ENCODE measurements at places on chromosomes 12 and 14.
A peak's percentile ranks its signal among the peaks of the same experiment; 100 is the strongest.

GRCh38 chr12:14190694-14191093, 174.8 kb upstream of the ATF7IP start:
- no peak for DNase-seq

- DNase-seq: no peak
Observed at GRCh38 chr14:95282354-95282985, 37.2 kb downstream of the CLMN start.

- no peak for DNase-seq
Observed at GRCh38 chr12:71749666-71750065, 5.0 kb upstream of the RAB21 start.

- no peak for DNase-seq
Observed at GRCh38 chr12:48285751-48286650, 64.7 kb downstream of the ZNF641 start.

GRCh38 chr12:68959891-68960464, 27.0 kb upstream of the CPM start:
- DNase-seq: no peak

DNA sequence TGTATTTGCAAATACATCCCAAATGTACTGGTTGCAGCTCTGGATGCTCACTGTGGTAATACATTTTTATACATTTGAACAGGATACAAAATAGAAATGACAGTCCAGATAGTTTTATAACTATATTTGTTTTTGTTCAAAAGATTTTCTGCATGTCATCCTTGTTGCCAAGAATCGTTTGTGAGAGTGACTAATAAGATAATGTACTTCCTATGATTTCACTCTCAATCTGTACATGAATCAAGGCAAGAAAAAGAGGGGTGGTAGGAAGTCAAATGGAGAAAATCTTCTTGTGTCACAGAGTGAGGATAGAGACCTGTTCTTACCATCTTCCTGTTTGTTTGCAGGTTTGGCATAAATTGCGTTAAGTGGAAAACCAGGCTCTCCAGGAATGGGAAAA, 13.9 kb downstream of the ARPC3 start:
- peak; percentile 10 for DNase-seq

- no peak for DNase-seq
Observed at GRCh38 chr12:16563504-16563903, 42.5 kb downstream of the LMO3 start.

- DNase-seq: no peak
Observed at GRCh38 chr12:52720365-52720886, 17.1 kb upstream of the KRT77 start.

- DNase-seq: peak; percentile 33
Observed at GRCh38 chr12:30847259-30847658, 79.3 kb upstream of the TSPAN11 start.

- DNase-seq: no peak
Observed at GRCh38 chr14:60646226-60646818, 3.0 kb downstream of the SIX1 start.

DNA sequence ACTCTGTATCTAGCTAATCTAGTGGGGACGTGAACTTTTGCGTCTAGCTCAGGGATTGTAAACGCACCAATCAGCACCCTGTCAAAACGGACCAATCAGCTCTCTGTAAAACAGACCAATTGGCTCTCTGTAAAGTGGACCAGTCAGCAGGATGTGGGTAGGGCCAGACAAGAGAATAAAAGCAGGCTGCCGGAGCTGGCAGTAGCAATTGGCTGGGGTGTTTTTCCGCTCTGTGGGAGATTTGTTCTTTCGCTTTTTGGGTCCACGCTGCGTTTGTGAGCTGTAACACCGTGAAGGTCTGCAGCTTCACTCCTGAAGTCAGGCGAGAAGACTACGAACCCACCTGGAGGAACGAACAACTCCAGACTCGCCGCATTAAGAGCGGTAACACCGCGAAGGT, 76.5 kb downstream of the SPRING1 start:
- no peak for DNase-seq

DNA sequence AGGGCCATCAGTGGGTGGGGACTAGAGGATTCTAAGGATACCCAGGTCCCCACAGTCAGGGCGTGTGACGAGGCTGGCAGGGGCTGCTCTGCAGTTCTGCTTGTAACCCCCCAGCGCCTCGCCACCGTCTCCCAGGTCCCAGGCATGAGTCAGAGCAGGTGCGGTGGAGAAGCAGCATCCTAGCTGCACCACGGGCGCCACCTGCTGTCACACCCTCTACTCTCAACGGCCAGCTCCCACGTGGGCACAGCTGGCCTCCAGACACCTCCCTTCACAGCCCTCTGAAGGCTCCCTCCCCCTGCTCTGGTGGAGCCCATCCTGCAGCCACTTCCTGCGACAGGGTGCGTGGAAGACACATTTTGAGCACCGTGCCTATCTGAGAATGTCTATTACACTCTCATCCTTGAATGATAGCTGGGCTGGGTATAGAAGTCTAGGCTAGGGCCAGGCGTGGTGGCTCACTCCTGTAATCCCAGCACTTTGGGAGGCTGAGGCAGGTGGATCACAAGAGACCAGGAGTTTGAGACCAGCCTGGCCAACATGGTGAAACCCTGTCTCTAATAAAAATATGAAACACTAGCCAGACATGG, 6.9 kb upstream of the NUDT14 start:
- no peak for DNase-seq

DNA sequence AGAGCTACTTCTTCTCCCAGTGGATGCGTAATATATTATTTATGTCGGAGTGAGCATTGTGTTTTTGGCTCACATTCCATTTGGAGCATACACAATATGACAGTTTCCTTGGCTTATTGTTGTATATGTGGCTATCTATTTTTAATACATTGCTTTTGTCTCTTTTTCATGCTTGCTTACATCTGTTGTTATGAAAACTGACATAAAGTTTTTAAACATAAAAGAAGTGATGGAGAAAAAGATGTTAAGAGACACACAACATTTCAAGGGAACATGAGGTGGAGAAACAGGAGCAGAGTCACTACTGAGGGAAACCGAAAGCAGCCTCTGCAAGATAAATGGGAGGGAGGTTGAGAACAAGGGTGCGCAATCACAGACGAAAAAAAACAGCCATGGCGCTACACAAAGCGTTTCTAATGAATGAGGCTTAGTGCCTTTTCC, 228.4 kb upstream of the NPAS3 start:
- no peak for DNase-seq

DNA sequence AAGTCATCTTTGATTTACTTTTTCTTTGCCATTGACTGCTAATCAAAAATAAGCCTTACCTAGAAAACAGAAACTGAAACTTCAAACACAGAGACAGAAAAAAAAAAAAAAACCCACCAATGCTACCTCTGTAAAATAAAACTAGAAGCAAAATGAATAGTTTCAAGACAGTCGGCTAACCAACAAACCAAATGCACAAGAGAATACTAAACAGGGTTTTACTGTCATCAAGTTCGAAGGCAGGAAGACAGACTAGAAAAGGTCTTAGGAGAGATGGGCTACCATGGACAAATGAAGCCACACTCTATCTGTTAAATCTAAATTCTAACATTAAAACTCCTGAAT, 59.5 kb downstream of the SEL1L start:
- no peak for DNase-seq

GRCh38 chr14:49193332-49194065, 392.7 kb downstream of the RPS29 start:
- DNase-seq: no peak

GRCh38 chr14:49294621-49295148, 291.5 kb downstream of the RPS29 start:
- no peak for DNase-seq

- DNase-seq: no peak
Observed at GRCh38 chr14:75972801-75973421, 8.9 kb downstream of the TGFB3 start.

- DNase-seq: no peak
Observed at GRCh38 chr14:76495983-76496382, 120.0 kb downstream of the ESRRB start.

DNA sequence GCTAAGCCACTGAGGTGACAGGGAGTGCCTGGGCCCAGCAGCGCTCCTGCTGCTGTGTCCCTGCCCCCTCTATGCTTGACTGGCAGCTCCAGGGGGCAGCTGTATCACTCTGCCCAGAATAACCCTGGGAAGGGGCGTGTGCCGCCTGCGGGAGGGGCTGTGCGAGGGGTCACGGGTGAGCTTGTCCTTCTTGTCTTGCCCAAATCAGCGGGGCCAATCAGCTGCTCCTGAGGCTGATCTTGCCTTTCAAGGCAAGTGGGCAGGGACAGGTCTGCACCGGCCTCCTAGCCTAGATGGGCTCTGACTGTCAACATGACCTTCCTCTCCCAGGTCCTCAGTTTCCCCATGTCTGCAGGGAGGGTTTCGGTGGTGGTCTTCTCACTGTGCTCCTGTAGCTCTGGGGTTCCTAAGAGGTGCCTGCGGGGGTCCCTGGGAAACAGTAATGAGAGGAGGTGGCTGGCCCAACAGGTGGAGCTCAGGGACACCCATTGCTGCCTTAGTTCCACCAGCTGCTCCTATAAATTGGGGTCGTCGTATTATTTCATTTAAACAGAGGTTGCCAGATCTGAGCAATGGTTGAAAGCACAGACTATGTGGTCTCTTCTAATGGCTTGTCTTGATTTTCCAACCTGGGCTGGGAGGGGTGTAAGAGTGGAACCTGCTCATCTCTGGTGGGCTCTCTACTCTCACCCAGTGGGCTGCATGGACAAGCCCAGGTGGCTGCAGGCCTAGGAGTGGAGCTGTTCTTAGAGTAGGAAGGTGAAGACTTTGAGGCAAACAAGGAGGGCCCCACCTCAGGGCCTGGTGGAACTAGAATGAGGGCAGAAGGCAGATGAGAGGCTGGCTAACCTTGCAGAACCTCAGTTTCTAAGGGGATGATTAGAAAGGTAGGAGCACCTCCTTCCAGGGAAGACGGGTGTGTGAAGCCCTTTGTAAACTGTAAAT, 11.7 kb downstream of the RTL1 start:
- no peak for DNase-seq

- no peak for DNase-seq
Observed at GRCh38 chr12:65327207-65328076, 49.0 kb downstream of the MSRB3 start.

- DNase-seq: no peak
Observed at GRCh38 chr12:6574576-6575295, 6.6 kb upstream of the NOP2 start.

- no peak for DNase-seq
Observed at GRCh38 chr14:67018720-67019119, 170.5 kb upstream of the GARIN2 start.

DNA sequence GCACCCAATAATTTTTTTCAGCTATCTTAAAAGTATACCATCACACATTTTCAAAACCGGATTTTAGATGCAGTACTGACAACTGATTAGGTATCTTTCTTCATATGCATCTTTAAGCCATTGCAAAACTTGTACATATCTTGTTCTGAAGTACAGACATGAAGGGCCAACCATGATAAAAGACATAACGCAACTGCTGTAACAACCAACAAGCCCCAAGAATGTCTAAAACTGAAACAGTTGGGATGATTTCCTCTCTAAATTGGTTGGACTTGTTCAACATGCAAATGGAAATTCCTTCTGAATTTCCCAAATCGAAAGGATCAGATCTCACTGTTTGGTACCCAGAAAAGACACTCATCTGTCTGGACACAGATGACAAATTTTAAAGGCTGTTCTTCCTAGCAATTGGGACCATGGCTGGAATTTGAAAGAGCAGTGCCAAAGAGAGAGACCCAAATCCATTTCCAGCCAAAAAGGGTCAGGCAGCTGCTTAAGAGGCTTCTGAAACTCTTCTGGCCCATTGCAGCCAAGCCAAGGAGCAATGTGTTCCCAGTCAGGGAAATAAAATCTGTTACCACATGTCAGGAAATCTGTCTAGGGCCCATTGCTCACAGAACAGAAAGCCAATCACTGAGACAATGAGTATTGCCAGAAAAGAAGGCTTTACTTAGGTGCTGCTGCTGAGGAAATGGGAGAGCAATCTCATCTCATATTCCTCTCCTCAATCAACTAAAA, 1122.4 kb upstream of the USP15 start:
- no peak for DNase-seq

Measured in bone marrow (tissue), 2 donors.